Activated naive CD8-positive, alpha-beta T cell treated with anti-CD3 and anti-CD28 coated beads for 36 hours (primary cell): ENCODE measurements at places on chromosomes 12 and 14.
A peak's percentile ranks its signal among the peaks of the same experiment; 100 is the strongest.

GRCh38 chr12:1344245-1344644, 250.1 kb downstream of the FBXL14 start:
- H3K27me3 ChIP-seq: no peaks in the 10 kb centered on the region
- no peak overlapping the region for H3K4me3 ChIP-seq
- H3K4me1 ChIP-seq: peaks cover 9% of the 10 kb centered on the region
- DNase-seq: no peak
- peaks cover 11% of the 10 kb centered on the region for H3K36me3 ChIP-seq

DNA sequence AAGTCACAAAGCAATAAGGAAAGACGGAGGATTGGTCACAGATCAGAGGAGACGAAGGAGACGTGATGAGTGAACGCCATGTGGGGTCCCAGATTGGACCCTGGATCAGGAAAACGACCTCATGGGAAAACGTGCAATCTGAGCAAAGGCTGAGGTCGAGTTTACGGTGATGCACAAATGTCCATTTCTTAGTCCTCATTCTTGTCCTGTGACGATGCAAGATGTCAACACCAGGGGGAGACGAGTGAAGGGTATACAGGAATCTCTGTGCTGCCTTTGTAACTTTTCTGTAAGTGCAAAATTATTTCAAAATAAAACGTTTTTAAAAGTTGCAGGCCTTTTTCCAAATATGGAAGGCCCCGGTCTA, 329.8 kb downstream of the MED13L start:
- no peak overlapping the region for H3K27ac ChIP-seq
- H3K4me1 ChIP-seq: no peaks in the 10 kb centered on the region
- no peak overlapping the region for H3K4me3 ChIP-seq
- no peak for DNase-seq
- peaks cover 10% of the 10 kb centered on the region for H3K36me3 ChIP-seq

DNA sequence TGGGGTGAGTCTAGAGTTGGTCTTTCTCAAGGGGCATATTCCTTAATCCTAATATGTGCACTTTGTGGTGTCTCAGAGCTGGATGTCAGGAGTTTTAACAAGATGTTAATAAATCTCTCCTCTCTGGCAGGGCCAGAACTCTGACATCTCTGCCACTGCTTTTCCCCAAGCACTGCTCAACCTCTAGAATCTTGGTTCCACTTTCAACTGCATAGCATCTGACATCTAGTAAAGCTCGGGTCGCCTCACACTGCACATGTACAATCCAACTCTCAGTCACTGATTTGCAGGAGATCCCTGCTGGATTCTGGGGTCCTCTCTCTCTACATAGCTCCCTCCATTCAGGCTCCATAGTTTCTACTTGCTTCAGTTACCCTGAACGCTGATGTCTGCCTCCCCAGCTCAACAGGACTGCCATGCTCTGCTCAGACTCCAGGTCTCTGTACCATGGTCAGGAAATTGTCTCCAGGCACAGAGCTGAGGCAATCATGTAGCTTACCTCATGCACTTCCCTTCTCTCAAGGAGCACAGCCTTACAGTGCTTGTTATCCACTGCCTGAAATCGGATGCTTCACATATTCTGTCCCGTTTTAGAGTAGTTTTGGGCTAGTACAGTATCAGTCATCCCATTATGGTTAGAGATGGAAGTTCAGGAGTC, 1.6 kb downstream of the PTCSC3 start:
- no peaks in the 10 kb centered on the region for H3K36me3 ChIP-seq
- H3K27ac ChIP-seq: no peak overlapping the region
- H3K27me3 ChIP-seq: peaks cover 11% of the 10 kb centered on the region
- no peak for DNase-seq
- no peaks in the 10 kb centered on the region for H3K4me1 ChIP-seq

DNA sequence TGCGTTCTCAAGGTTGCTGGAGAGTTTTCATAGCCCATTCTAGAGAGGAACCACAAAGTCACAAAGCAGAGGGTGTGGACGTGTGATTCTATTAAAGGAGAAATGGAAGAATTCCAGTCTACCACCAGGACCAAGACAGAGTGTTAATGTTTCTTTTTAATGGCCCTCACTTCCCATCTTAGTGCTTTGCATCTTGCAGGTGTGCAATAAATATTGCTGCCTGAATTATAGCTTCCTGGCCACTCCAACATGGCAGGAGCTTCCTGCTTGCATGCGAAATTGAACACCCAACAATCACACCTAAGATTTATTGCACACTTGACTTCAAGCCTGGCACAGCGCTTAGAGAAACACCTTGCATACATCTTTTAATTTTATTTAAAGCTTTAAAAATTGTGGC, 22.4 kb upstream of the PPP1CC start:
- no peak for DNase-seq
- no peaks in the 10 kb centered on the region for H3K36me3 ChIP-seq
- H3K4me3 ChIP-seq: no peak overlapping the region
- H3K4me1 ChIP-seq: peaks cover 8% of the 10 kb centered on the region

GRCh38 chr12:50574601-50575348, 70.0 kb downstream of the DIP2B start:
- no peak overlapping the region for H3K4me3 ChIP-seq
- no peak overlapping the region for H3K27ac ChIP-seq
- H3K4me1 ChIP-seq: peaks cover 18% of the 10 kb centered on the region
- no peaks in the 10 kb centered on the region for H3K36me3 ChIP-seq
- DNase-seq: no peak
- H3K27me3 ChIP-seq: no peaks in the 10 kb centered on the region

DNA sequence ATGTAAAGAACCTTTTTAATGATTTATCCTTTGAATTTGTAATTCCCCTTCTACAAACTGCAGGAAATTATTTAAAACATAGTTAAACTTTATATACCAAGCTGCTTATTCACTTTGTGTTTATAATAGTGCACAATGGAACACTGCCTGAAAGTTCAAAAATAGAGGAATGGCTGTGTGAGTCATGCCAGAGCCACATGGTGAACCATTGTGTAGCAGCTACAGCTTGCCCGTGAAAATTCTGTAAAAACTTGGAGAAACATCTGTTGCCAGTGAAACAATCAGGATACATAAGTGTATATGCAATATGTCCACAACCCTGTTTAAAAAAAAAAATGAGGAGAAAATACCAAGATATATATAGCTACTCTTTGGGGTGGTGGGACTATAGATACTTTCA, 59.5 kb downstream of the VEZT start:
- no peaks in the 10 kb centered on the region for H3K27me3 ChIP-seq
- no peak overlapping the region for H3K27ac ChIP-seq
- no peak overlapping the region for H3K4me3 ChIP-seq
- no peak for DNase-seq

- H3K4me1 ChIP-seq: peaks cover 5% of the 10 kb centered on the region
- peak within 1 kb of the TSS; percentile 42 for H3K4me3 ChIP-seq
- H3K36me3 ChIP-seq: no peaks in the 10 kb centered on the region
Observed at GRCh38 chr12:40224439-40225291, at the start of gene LRRK2. Gene LRRK2 (plus strand): TSS chr12:40224997. CDS start chr12:40225132, 135 bp downstream.

DNA sequence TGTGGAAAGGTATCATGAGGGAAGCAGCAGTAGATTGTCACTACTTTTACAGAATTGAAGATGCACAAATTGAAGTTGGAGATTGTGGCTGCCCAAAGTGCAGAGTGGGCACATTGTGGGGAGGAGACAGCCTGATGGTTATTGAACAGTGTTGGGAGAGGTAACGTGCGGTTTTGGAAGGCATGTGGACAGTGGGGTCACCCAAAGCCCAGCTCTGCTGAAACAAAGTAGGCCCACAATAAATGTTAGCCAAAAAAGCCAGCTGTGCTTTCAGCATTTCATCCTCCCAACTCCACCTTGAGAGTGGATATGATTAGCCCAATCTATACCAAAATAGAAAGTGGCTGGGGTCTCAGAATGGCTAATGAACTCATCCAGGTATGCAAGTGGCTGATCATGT, 96.7 kb downstream of the TMX1 start:
- H3K4me3 ChIP-seq: no peak overlapping the region
- H3K27me3 ChIP-seq: peaks cover 12% of the 10 kb centered on the region
- no peak overlapping the region for H3K27ac ChIP-seq
- DNase-seq: no peak
- no peaks in the 10 kb centered on the region for H3K4me1 ChIP-seq
- no peaks in the 10 kb centered on the region for H3K36me3 ChIP-seq

DNA sequence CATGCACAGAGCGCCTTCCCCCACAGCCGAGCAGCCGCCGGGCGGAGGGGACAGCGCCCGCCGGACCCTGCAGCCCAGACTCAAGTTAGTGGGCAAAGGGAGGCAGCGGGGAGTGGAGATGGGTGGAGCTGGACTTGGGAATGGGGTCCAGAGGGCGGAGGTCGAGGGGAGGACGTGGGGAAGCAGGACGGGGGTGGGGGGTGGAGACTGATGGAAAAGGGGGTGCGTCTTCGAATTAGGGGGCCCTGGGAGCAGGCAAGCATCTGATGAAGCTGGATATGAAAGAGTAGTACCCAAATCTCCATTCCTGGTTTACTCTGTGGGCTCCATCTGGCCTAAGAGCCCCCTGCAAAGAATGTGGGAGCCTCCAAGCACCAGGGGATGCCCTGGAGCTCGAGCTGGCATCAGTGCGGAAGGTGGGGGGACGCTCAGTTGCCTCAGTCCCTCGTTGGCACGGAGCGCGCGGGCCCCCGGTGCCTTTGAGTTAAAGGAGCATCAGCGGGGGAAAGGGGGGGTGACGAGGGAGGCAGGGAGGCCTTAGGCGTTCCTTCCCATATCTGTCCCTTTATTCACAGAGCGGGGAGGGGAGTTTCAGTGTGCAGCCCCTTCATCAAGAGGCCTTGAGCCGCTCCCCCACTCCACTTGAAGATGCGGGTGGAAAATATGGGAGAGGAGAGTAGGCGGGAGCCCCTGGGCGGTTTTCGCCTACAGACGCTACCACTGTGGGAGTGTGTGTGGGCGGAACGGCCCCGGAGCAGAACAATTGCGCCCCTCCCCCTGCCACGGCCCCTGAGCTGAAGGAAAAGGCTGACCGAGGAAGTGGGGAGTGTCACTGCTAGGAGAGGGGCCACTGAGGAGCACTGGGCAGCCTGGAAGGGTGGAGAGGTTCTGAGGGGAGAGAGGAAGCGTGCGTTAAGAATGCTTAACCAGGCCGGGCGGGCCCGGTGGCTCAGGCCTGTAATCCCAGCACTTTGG, 644 bp downstream of the NAB2 start:
- DNase-seq: peak; percentile 70
- H3K27me3 ChIP-seq: no peaks in the 10 kb centered on the region
- peak overlapping the region; percentile 87 for H3K27ac ChIP-seq
- H3K36me3 ChIP-seq: peaks cover 42% of the 10 kb centered on the region
- H3K4me1 ChIP-seq: peaks cover 58% of the 10 kb centered on the region

DNA sequence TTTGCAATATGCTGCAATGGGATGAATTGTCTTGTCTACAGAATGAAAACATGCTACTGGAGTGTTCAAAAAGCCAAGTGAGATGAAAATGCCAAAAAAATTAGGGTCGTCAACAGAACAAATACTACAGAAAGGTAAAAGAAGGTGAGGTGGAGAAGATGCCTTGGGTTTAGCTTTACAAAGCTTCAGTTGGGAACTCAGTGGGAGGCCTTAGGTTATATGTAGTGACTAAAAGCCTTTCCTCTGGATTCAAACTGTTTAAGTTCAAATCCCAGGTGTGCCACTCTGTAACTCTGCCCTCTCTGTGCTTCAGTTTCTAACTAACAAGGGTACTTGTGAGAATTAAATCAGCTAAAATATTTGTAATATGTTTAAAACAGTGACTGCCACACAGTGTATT, 84.9 kb upstream of the PDE3A start:
- no peaks in the 10 kb centered on the region for H3K27me3 ChIP-seq
- H3K4me3 ChIP-seq: no peak overlapping the region
- no peaks in the 10 kb centered on the region for H3K4me1 ChIP-seq
- DNase-seq: no peak
- no peak overlapping the region for H3K27ac ChIP-seq

DNA sequence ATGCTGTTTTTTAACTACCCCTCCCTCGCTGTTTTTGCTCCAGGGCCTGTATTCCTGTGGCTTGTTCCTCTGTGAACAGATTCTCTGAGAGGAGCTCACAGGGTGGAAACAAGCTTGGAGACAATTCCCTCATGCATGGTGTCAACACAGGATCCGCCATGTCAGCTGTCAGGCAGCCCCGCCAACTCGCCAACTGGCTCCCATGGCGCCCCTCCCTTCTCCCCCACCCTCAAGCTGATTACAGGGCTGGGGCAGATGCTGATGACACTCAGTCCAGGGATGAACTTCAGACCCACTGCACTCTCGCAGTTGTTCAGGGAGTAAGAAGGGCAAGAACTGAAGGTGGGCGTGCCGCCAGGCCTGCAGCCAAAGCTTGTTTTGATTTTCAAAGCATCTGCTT, 229.9 kb downstream of the NTF3 start:
- H3K27ac ChIP-seq: no peak overlapping the region
- no peak for DNase-seq
- H3K27me3 ChIP-seq: no peaks in the 10 kb centered on the region
- no peak overlapping the region for H3K4me3 ChIP-seq
- no peaks in the 10 kb centered on the region for H3K4me1 ChIP-seq

DNA sequence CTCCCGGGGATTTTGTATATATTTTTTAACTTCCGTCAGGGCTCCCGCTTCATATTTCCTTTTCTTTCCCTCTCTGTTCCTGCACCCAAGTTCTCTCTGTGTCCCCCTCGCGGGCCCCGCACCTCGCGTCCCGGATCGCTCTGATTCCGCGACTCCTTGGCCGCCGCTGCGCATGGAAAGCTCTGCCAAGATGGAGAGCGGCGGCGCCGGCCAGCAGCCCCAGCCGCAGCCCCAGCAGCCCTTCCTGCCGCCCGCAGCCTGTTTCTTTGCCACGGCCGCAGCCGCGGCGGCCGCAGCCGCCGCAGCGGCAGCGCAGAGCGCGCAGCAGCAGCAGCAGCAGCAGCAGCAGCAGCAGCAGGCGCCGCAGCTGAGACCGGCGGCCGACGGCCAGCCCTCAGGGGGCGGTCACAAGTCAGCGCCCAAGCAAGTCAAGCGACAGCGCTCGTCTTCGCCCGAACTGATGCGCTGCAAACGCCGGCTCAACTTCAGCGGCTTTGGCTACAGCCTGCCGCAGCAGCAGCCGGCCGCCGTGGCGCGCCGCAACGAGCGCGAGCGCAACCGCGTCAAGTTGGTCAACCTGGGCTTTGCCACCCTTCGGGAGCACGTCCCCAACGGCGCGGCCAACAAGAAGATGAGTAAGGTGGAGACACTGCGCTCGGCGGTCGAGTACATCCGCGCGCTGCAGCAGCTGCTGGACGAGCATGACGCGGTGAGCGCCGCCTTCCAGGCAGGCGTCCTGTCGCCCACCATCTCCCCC, 777 bp downstream of the ASCL1 start:
- H3K27me3 ChIP-seq: peaks cover 95% of the 10 kb centered on the region
- peak overlapping the region; percentile 74 for H3K4me3 ChIP-seq
- H3K27ac ChIP-seq: no peak overlapping the region
- H3K4me1 ChIP-seq: peaks cover 39% of the 10 kb centered on the region

DNA sequence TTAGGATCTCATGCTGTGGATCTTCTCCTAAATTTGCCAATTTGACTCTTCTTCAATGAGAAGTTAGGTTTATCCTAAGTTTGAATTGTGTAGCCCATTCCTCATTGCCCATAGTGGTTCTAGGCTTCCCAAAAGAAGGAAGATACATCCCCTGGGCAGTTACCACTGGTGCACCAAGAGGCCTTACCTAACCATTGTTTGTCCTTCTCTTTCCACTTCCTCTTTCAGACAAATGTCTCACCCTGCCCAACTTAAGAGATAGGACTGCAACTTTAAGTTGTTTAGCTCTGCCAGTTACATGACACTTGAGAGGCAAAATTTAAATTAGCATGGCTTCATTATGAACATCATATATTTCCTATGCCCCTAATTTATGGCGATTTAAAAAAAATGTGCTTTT, 9.4 kb upstream of the KCNH3 start:
- H3K36me3 ChIP-seq: no peaks in the 10 kb centered on the region
- no peak overlapping the region for H3K4me3 ChIP-seq
- no peaks in the 10 kb centered on the region for H3K27me3 ChIP-seq
- no peaks in the 10 kb centered on the region for H3K4me1 ChIP-seq
- no peak for DNase-seq

- H3K27ac ChIP-seq: no peak overlapping the region
- H3K27me3 ChIP-seq: no peaks in the 10 kb centered on the region
- no peaks in the 10 kb centered on the region for H3K4me1 ChIP-seq
- no peak overlapping the region for H3K4me3 ChIP-seq
Observed at GRCh38 chr12:98162906-98163678, 352.3 kb upstream of the TMPO start.
